ENCODE measurements at places on chromosomes 1 and 21. TPM values are rescaled to one million over a fixed set of nuclear protein-coding genes. Genes with fewer than 3 reads are reported as not detected.
A peak's percentile ranks its signal among the peaks of the same experiment; 100 is the strongest.

The RASSF5 gene
- 42.5 TPM for total RNA-seq

GRCh38 chr1:83765125-83765524, 233.8 kb downstream of the TTLL7 start:
- no peak overlapping the region for H3K27ac ChIP-seq
- H3K36me3 ChIP-seq = no peaks in the 10 kb centered on the region
- no peak for DNase-seq

DNA sequence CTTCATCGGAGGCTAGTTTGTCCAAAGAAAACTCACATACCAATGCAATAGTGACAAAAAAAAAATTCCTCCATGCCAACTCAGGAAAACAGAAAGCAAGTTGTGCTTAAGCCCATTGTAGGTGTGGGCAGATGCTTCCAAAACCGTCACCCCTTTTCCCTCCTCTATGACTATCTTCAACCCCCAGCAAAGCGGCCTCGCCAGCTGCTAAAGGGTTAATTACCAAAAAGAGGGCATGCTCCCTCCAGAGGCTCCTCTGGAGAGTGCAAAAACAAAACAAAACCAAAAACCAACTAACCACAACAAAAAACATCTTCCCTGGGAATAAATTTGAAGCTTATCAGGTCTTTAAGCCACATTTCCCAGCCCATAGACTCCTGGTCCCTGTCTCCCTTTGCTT, 1.2 kb downstream of the LMOD1 start:
- no peaks in the 10 kb centered on the region for H3K36me3 ChIP-seq
- H3K27me3 ChIP-seq = no peaks in the 10 kb centered on the region
- H3K4me3 ChIP-seq = peak overlapping the region; percentile 40
- no peaks in the 10 kb centered on the region for H3K4me1 ChIP-seq
- peak overlapping the region; percentile 74 for H3K27ac ChIP-seq

- DNase-seq = no peak
- no peaks in the 10 kb centered on the region for H3K4me1 ChIP-seq
- H3K36me3 ChIP-seq = no peaks in the 10 kb centered on the region
- no peak overlapping the region for H3K27ac ChIP-seq
- H3K27me3 ChIP-seq = no peaks in the 10 kb centered on the region
Observed at GRCh38 chr21:25342816-25343215, 264.5 kb downstream of the MRPL39 start.

The RCOR3 gene
- total RNA-seq = 78.3 TPM

The GPR157 gene
- total RNA-seq = 10.7 TPM

GRCh38 chr21:43585924-43586413, 73.3 kb downstream of the HSF2BP start:
- no peaks in the 10 kb centered on the region for H3K36me3 ChIP-seq
- H3K27ac ChIP-seq = peak overlapping the region; percentile 76
- no peaks in the 10 kb centered on the region for H3K4me1 ChIP-seq
- H3K27me3 ChIP-seq = no peaks in the 10 kb centered on the region
- peak; percentile 95 for DNase-seq
- H3K4me3 ChIP-seq = no peak overlapping the region

GRCh38 chr1:61056573-61057439, 25.6 kb upstream of the NFIA start:
- DNase-seq = peak; percentile 57
- peaks cover 6% of the 10 kb centered on the region for H3K4me1 ChIP-seq
- H3K27ac ChIP-seq = peak overlapping the region; percentile 64

The GUCA2B gene
- not detected for total RNA-seq

DNA sequence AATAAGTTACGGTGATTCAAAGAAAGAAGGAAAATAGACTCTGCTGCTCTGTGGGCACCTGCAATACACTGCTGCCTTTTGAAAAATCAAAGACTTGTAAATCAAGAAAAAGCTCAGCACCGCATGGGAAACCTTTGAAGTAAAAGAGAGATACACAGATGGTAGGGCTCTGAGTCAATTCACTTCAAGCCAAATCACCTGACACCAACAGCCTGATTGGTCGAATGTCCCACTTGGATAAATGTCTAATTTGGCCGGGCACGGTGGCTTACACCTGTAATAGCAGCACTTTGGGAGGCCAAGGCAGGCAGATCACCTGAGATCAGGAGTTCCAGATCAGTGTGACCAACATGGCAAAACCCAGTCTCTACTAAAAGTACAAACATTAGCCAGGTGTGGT, 19.2 kb upstream of the RCAN3 start:
- no peak overlapping the region for H3K4me3 ChIP-seq
- no peaks in the 10 kb centered on the region for H3K27me3 ChIP-seq
- no peaks in the 10 kb centered on the region for H3K36me3 ChIP-seq
- no peak overlapping the region for H3K27ac ChIP-seq
- DNase-seq = no peak

GRCh38 chr1:46530791-46531409, 20.5 kb downstream of the KNCN start:
- H3K27me3 ChIP-seq = no peaks in the 10 kb centered on the region
- no peak for DNase-seq
- H3K4me1 ChIP-seq = peaks cover 5% of the 10 kb centered on the region
- H3K4me3 ChIP-seq = no peak overlapping the region

The LAMB3 gene
- 92.8 TPM for total RNA-seq

The AMPD2 gene
- 40.1 TPM for total RNA-seq

The TMEM52 gene
- 7.8 TPM for total RNA-seq

- no peaks in the 10 kb centered on the region for H3K4me1 ChIP-seq
- H3K27ac ChIP-seq = no peak overlapping the region
- H3K27me3 ChIP-seq = no peaks in the 10 kb centered on the region
- H3K4me3 ChIP-seq = no peak overlapping the region
Observed at GRCh38 chr1:216456682-216457081, 33.4 kb upstream of the USH2A start.

Measured in prostate gland (tissue), 2 donors.